ENCODE measurements at places on chromosomes 16 and 17.

GRCh38 chr17:40793832-40794231, 5.9 kb downstream of the KRT28 start:
- no peak for DNase-seq

DNA sequence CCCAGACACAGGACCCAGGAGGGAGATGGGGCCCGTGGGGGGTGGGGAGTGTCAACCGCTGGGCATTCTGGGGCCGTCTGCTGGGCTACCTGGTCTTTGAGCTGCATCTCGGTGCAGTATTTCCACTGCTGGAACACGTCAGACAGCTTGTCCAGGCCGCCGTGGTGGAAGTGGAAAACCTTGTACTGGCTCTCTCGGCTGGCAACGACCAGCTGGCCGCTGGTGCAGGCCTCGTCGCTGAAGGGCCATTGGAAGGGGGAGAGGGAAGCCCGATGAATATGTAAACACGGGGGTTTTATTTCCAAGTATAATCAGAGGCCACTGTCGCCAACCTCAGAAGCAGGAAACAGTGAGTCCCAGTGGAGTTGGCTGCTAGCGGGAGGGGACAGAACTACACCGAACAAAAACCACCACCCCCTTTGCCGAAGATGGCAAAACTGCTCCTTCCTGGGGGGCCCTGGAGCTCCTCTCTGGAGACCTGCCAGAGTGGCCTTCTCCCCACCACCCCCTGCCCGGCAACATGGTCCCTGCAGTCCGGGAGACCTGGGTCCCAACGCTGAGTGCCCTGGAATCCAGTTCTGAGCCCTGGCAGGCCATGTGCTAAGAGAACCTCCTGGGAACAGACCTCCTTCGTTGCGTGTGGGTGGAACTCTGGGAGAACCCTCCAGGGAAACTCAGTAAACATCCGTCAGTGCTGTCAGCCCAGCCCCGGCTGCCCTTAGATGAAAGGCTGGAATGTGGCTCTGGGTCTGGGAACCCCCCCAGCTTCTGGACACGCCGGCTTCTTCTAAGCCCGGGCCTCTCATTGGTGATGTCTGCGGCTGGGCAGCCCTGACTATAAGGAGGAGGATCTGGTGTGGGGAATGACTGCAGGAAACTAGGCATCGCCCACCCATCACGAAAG, 84.1 kb downstream of the TBC1D16 start:
- no peak for DNase-seq

GRCh38 chr16:47519546-47519945, 58.4 kb downstream of the PHKB start:
- DNase-seq = no peak

- DNase-seq = no peak
Observed at GRCh38 chr16:66495440-66495839, 54.5 kb downstream of the TK2 start.

- peak; percentile 51 for DNase-seq
Observed at GRCh38 chr17:8155231-8155995, 3.2 kb upstream of the PER1 start.

- no peak for DNase-seq
Observed at GRCh38 chr17:77435272-77436057, 294.7 kb downstream of the SEC14L1 start.

DNA sequence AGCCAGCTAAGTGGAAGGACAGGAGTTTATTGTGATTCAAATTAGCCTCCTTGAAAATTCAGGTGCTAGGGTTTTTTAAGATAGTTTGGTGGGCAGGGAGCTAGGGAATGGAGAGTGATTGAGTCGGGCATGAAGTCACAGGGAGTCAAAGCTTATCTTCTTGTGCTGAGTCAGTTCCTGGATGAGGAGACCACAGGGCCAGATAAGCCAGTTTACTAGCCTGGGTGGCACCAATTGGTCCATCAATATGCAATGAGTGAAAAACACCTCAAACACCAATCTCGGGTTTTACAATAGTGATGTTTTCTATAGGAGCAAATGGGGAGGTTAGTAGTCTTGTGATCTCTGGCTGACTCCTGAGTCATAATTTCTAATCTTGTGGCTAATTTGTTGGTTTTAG, 165.1 kb downstream of the ABCC12 start:
- no peak for DNase-seq

GRCh38 chr17:68662037-68662432, 60.9 kb upstream of the FAM20A start:
- DNase-seq = no peak

GRCh38 chr16:70433458-70434103, 5.3 kb downstream of the ST3GAL2 start:
- no peak for DNase-seq

GRCh38 chr17:27452828-27453227, 3.4 kb upstream of the KSR1 start:
- DNase-seq = no peak

GRCh38 chr16:29811896-29812665, at the start of gene PRRT2:
Gene PRRT2, plus strand, starts transcription at chr16:29812193. Its CDS starts 862 bp downstream, at chr16:29813055.
- peak; percentile 62 for DNase-seq

DNA sequence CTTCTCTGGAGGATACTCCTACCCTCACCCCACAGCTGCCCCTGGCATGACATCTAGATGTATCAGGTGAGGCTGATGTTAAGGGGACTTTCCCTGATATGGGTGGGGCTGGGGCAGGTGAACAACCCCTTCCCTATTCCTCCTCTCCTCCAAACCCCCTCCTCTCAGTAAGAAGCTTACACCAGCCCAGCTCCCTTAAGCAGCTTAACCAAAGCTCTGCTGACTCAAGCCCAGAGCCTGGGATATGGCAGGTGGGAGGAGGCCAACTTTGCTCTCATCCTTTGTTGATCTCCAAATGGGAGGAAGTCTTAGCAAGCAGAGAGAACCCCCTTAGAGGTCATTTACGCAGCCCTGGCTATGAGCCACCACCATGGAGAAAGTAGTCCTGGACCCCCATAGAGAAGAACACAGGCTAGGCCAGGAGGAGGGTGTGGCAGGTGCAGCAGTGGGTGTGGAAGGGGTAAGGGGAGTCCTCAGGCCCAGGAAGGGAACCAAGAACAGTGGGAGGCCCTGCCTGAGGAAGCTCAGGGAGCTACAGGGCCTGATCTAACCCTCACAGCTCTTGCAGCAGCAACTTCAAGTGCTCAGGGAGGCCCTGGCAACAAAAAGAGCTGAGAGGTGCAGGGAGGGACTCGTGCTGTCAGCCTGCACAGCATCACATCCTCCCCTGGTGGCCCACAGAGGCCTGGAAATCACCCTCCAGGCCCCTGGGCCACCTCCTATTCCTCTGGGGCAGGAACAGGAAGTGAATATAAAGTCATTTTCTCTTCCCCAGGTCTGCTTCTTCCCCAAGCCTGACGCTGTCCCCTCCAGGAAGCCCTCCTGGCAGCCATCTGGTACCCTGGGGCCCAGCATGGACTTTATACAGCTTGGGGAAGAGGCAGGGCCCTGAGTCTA, 2.9 kb downstream of the UNC119 start:
- DNase-seq = peak; percentile 79

GRCh38 chr17:39794249-39794970, 56.7 kb downstream of the GRB7 start:
- DNase-seq = peak; percentile 57

GRCh38 chr16:63467513-63467912, 1431.3 kb upstream of the CDH8 start:
- no peak for DNase-seq

GRCh38 chr17:36687736-36688135, 86.4 kb downstream of the MRM1 start:
- no peak for DNase-seq

DNA sequence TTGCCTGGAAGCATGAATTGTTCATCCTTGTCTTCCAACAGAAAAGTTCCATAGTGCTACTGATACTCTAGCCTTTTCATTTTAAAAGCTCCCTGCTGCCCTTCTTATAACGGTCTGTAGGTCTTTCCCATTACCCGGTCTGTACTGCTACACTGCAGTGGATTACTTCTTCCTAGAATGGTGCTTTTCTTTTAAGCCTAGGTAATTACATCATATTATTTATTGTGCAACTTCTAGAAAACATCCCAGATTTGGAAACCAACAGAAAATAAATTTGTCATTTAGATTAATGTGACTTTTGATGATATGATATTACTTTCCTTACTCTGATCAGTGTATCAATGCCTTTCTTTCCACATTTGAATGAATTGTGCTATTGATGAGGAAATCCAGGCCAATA, 199.4 kb downstream of the TANC2 start:
- DNase-seq = no peak

GRCh38 chr17:82831041-82831817, 8.6 kb downstream of the ZNF750 start:
- no peak for DNase-seq

DNA sequence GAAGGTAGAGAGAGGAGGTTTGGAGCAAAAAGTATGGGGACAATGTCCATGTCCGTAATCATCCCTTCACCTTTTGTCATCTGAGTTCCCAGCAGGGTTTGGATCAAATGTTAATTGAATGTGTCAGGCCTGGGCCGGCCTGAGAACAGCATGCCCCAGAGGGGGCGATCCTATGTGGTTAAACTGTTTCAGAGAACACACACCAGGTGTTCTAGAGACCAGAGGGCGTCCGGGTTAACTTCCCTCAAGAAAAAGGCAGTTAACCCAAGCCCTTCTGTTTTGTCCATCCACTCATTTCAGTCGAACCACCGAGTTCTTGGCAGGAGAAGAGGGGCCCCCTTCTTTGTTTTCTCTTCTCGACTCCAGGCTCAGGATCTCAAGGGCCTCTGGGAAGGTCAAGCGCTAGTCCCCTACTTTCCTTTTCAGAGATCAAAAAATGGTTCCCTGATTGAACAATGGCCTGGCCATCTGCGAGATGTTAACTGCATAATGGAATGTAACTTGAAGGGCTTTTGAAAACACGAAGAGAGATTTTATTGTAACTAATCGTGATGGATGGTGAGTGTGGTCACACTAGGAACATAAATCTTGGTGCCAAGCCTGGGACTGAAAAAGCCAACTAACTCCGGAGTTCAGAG, 142.5 kb downstream of the IRX3 start:
- DNase-seq = no peak

- DNase-seq = no peak
Observed at GRCh38 chr17:36791150-36791941, 145.9 kb upstream of the LHX1 start.

DNA sequence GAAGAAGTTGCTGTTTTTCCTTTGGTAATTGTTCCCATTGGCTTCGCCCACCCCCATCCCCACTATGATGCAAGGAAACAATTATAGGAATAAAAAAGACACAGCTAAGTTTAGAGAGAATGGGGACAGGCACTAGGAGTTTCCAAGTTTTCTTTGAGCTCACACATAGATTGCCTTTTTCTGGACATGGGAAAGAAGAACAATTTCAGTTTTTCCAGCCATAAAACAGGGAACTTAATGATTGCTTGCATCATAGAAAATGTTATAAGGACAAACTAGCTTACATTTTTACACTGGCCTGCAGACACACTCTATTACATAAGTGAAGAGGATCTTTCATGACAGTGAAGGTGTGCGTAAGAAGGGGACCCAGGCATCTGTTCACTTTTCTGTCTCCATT, 142.3 kb upstream of the ZFHX3 start:
- no peak for DNase-seq

DNA sequence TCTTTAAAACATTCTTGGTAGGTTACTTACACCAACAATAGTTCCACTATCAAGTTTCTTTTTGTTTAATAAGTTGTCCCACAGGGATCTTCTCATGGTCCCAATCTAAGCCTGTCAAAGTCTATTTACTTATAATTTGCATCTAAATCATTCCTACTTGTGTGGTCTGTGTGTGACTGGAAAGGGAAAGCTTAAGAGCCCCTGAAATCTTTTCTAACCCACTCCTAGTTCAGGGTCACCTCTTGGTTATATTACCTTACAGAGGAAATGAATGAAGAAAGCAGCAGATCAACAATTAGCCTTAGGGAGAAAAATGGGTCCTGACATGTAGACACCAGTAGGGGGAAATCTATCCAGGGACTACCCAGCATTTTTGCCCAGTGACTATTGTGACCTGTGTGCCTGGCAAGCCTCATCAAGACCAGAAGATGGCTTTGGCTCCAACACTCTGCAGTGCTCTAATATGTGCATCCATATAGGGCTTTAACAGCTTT, 110.4 kb upstream of the HAS3 start:
- DNase-seq = no peak

DNA sequence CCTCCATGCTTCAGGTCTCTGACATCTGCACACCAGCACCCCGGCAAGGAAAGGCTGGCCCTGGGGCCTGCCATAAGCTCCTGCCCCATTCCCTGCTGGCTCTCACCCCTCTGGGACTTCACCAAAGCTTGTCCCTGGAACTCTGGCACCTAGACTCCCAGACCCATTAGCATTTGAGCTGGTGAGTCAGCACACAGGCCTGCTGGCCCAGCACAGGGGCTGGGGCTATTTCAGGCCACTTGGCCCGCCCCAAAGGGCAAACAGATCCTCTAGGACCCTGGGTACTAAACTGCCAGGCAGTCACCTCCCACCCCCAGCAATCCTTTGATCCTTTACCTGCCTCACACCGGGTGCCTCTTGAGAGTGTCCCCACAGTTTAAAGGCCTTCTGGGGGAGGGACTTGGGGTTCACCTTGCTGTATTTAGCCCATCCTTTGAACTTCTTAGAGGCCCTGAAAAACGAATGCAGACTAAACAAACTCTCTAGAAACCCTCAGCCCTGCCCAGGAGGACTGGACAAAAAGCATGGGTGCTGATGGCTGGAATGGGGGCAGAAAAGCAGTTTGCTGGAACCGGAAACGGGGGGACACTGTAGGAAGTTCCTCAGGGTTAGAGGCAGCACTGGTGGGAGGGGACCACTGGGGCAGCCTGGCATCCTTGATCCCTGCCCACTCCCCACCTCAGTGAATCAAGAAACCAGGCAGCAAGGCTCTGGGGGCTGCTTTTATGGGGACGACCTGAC, 3.2 kb upstream of the SAMD14 start:
- DNase-seq = no peak

DNA sequence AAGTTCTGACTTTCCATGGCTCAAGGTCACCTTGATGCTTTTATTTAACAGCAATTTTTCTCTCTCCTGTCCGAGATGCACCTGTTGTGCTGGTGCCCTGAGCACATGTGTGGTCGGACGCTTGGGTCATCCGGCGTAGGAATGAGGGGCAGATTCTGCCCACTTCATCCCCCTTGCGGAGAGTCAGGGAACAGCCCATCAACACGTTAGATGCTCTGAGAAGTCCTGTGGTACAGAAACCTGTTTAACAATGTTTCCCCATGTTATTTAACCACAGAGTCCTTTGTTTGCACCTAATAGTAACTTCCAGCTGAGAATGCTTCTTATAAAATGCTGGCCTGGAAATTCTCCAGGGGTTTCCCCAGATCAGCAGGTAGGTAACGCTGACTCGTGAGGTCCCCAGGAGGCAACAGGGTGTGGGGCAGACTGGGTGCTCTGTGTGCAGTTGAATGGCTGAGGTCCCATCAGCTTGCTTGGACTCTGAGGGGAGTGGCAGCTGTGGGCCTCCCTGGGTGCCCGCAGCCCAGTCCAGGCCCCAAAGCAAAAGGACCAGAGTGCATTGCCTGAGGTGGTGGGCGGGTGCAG, 17.8 kb downstream of the DOC2B start:
- DNase-seq = no peak

GRCh38 chr17:57370037-57370581, 113.8 kb downstream of the MSI2 start:
- no peak for DNase-seq

Data from CD4-positive, alpha-beta T cell treated with Interleukin-10 for 1 hour (primary cell).